ENCODE measurements at places on chromosomes 7 and 10. TPM values are rescaled to one million over a fixed set of nuclear protein-coding genes. Genes with fewer than 3 reads are reported as not detected.
A peak's percentile ranks its signal among the peaks of the same experiment; 100 is the strongest.

- peaks cover 29% of the 10 kb centered on the region for H3K4me1 ChIP-seq
- no peaks in the 10 kb centered on the region for H3K36me3 ChIP-seq
- H3K27ac ChIP-seq, result peak overlapping the region; percentile 41
- no peaks in the 10 kb centered on the region for H3K27me3 ChIP-seq
Observed at GRCh38 chr10:77628906-77629730, 8.5 kb downstream of the KCNMA1 start.

OR2A12 gene
- total RNA-seq, result not detected

CALCR gene
- total RNA-seq, result not detected

LIPK gene
- not detected for total RNA-seq

DNA sequence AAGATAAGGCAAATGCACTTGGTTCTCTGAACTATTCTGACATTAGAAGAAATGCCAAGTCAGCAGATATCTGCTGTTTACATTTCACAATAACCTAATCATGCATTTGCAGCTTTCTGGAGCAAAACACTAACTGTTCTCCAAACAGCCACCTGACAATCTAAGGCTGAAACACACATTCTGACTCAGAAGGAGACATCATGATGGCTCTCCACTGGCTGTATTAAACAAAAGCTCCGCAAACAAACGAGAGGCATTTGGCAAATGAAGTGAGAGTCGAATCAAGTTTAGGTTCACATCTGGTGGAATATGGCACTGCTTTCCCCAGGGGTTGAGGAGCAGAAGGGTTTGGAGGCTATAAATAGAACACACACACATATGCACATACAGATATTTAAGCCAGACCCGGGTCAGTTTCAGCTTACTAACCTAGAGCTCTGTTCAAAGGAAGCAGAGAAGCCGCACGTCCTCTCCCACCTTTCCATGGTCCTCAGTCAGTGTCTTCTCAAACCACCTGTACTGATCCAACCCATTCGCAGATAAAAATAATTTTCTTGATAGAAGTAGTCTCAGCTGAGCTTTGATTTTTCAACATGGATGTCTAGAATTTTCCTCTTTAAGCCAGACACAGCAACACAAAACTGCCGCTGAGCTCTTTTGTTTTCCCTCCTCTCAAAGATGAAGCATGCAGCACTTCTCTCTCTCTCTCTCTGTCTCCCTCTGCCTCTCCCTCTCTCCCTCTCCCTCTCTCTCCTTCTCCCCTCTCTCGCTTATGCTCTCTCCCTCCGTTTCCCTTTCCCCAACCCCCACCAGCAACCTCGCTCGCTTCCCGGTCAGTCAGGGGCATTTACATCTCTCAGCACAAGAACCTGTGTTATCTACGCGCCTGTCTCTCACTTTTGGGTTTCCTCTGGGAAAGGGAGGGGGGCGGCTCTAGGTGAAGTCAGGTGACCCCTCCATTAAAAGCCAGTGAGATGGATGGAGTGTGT lies 682.8 kb downstream of the MAGI2 start:
- H3K27me3 ChIP-seq, result no peaks in the 10 kb centered on the region
- H3K27ac ChIP-seq, result no peak overlapping the region
- no peaks in the 10 kb centered on the region for H3K36me3 ChIP-seq
- no peaks in the 10 kb centered on the region for H3K4me1 ChIP-seq

DNA sequence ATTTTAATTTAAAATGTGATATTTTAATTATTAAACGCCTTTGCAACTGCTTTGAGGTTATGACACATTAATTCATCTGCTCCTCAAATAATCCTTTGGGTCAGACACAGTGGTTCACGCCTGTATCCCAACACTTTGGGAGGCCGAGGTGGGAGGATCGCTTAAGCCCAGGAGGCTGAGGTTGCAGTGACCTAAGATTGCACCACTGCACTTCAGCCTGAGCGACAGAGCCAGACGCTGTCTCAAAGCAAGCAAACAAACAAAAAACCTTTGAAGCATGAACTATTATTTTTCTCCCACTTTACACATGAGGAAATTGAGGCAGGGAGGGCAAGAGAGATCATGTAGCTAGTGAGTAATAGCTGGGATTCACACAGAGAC lies 1.5 kb upstream of the POLD2 start:
- no peaks in the 10 kb centered on the region for H3K27me3 ChIP-seq
- H3K27ac ChIP-seq, result no peak overlapping the region
- no peak overlapping the region for H3K4me3 ChIP-seq
- peaks cover 8% of the 10 kb centered on the region for H3K4me1 ChIP-seq

CAV1 gene
- 154 TPM for total RNA-seq

DNA sequence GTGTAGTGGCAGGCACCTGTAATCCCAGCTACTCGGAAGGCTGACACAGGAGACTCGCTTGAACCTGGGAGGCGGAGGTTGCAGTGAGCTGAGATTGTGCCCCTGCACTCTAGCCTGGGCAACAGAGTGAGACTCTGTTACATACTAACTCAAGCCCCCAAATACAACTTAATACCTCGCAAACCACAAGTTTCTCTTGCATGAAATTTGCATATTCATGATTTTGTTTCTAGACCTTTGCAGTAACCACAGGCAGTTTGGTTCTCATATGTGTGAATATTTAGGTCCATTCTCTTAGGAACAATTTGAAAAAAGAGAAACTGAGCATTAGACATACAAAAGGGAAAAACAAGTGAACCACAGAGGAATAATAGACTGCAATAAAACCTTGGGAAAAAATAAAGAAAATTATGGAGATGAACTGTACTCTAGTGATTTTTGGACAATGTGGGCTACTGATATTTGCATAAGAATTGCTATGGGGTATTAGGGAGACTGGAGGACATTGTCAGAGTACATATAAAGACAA lies 77.0 kb downstream of the ZNF277 start:
- H3K36me3 ChIP-seq, result no peaks in the 10 kb centered on the region
- no peak overlapping the region for H3K4me3 ChIP-seq
- H3K27me3 ChIP-seq, result no peaks in the 10 kb centered on the region
- DNase-seq, result no peak
- no peaks in the 10 kb centered on the region for H3K4me1 ChIP-seq

DNA sequence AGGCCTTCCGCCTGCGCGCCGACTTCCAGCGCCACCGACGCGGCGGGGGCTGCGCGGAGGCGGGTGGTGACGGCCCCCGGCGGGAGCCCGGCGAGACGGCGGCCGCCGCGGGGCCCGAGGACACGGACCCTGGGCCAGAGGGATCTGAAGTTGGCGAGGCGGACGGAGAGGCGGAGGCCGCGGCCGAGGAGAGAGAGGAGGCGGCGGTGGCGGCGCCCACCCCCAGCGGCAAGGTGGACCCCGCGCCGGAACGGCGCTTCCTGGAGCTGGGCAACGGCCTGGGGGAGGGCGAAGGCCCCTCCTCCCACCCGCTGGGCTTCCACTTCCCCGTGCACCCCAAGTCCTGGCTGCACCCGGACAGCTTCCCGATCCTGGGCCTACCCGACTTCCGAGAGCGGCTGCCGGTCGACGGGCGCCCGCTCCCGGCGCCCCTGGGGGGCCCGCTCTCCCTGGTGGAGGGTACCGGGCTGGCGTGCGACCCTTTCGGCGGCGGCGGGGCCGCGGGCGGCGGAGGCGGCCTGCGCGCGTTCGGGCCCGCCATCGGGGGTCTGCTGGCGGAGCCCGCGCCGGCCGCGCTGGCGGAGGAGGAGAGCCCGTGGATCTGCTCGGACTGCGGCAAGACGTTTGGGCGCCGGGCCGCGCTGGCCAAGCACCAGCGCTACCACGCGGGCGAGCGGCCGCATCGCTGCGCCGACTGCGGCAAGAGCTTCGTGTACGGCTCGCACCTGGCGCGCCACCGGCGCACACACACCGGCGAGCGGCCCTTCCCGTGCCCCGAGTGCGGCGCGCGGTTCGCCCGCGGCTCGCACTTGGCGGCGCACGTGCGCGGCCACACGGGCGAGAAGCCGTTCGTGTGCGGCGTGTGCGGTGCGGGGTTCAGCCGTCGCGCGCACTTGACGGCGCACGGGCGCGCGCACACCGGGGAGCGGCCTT lies 16.2 kb downstream of the ZNF316 start:
- no peak for DNase-seq
- peaks cover 65% of the 10 kb centered on the region for H3K36me3 ChIP-seq
- no peak overlapping the region for H3K27ac ChIP-seq
- no peaks in the 10 kb centered on the region for H3K4me1 ChIP-seq
- no peak overlapping the region for H3K4me3 ChIP-seq

DNA sequence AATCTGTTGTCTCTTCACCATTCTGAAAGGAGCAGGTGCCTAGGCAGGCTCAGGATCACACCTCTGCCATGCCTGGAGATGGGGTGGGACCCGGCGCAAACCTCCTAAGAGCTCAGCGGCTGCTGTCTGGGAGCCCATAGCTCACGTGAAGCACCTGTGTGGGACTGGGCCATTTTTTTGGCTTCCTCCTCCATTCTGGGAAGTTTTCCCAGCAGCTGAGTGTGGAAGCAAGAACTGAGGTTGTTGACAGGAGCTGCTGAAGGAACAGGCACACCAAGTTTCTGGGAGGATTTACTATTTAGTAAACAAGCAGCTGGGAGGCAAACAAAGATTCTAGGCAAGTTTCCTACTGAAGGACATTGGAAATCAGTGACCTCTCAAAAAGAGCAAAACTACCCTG lies 77.3 kb downstream of the FAM13C start:
- H3K27me3 ChIP-seq, result no peaks in the 10 kb centered on the region
- no peak overlapping the region for H3K27ac ChIP-seq
- H3K36me3 ChIP-seq, result no peaks in the 10 kb centered on the region
- no peak for DNase-seq
- no peak overlapping the region for H3K4me3 ChIP-seq

- DNase-seq, result no peak
- H3K27me3 ChIP-seq, result no peaks in the 10 kb centered on the region
- no peak overlapping the region for H3K4me3 ChIP-seq
- H3K4me1 ChIP-seq, result no peaks in the 10 kb centered on the region
Observed at GRCh38 chr7:124777268-124777667, 11.7 kb upstream of the GPR37 start.

GRCh38 chr7:34137176-34137575 lies 231.8 kb downstream of the BMPER start:
- peaks cover 3% of the 10 kb centered on the region for H3K27me3 ChIP-seq
- DNase-seq, result no peak
- H3K27ac ChIP-seq, result no peak overlapping the region
- H3K4me3 ChIP-seq, result no peak overlapping the region

GRCh38 chr10:110774069-110775019 lies 97.4 kb upstream of the PDCD4 start:
- no peaks in the 10 kb centered on the region for H3K36me3 ChIP-seq
- peak overlapping the region; percentile 75 for H3K27ac ChIP-seq
- no peaks in the 10 kb centered on the region for H3K27me3 ChIP-seq
- H3K4me3 ChIP-seq, result no peak overlapping the region
- H3K4me1 ChIP-seq, result peaks cover 23% of the 10 kb centered on the region

- H3K4me1 ChIP-seq, result no peaks in the 10 kb centered on the region
- H3K4me3 ChIP-seq, result no peak overlapping the region
- DNase-seq, result no peak
- H3K36me3 ChIP-seq, result no peaks in the 10 kb centered on the region
- no peaks in the 10 kb centered on the region for H3K27me3 ChIP-seq
Observed at GRCh38 chr7:72413290-72413689, 1.2 kb upstream of the CALN1 start.

- no peaks in the 10 kb centered on the region for H3K36me3 ChIP-seq
- no peaks in the 10 kb centered on the region for H3K27me3 ChIP-seq
- no peak overlapping the region for H3K27ac ChIP-seq
- DNase-seq, result no peak
- no peaks in the 10 kb centered on the region for H3K4me1 ChIP-seq
Observed at GRCh38 chr7:20393021-20393610, 62.4 kb downstream of the ITGB8 start.

DNA sequence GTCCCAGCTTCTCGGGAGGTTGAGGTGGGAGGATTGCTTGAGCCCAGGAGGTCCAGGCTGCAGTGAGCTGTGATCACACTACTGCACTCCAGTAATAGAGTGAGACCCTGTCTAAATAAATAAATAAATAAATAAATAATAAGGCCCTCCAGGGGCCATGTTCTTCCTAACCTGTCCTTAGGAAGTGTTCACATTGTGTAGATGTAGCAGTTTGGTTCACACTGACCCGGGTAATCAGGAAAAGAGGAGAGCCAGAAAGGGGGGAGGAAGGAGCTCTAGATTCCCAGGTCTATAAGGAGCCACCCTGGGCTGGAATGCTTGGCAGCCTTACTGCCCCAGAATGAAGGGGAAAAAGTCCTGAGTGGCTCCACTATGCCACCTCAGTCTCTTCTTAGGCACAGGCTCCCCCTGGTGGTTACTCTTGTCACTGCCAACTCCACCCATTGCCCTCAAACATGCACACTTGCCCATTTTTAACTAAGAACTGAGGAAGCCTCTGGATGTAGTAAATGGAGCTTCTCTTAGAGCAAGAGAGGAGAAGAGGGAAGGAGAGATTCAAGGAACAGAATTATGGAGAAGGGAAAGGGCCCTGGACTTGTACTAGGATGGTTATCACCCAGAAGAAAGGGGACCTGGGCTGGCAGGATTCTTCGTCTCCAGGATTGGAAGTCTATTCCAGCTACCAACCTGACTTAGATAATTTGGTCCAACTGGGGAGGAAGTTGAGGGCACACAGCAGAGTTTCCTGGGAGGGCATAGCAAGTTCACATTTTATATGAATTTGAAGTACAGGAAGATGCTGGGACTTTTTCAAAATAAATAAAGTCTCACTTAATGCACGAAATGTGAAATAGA lies 7.8 kb downstream of the HPS6 start:
- no peaks in the 10 kb centered on the region for H3K27me3 ChIP-seq
- DNase-seq, result peak; percentile 84
- no peak overlapping the region for H3K27ac ChIP-seq
- H3K4me3 ChIP-seq, result no peak overlapping the region

DNA sequence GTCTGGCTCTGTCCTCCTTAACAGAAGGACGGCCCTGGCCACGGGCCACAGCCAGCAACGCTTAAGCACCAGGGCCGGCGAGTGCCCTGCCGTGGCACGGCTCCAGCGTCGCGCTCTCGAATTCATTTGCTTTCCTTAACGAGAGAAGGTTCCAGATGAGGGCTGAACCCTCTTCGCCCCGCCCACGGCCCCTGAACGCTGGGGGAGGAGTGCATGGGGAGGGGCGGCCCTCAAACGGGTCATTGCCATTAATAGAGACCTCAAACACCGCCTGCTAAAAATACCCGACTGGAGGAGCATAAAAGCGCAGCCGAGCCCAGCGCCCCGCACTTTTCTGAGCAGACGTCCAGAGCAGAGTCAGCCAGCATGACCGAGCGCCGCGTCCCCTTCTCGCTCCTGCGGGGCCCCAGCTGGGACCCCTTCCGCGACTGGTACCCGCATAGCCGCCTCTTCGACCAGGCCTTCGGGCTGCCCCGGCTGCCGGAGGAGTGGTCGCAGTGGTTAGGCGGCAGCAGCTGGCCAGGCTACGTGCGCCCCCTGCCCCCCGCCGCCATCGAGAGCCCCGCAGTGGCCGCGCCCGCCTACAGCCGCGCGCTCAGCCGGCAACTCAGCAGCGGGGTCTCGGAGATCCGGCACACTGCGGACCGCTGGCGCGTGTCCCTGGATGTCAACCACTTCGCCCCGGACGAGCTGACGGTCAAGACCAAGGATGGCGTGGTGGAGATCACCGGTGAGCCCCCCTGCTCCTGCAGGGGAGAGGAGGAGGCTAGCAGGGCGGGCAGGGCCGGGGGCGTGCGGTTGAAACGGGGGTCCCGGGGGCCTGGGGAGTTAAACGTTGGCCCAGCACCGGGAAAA lies at the start of gene HSPB1:
Gene HSPB1 (plus strand): TSS at position 327 of the 855 bp plus-strand sequence. CDS start 40 bp downstream, at position 367.
- H3K4me3 ChIP-seq, result peak within 1 kb of the TSS; percentile 76
- H3K4me1 ChIP-seq, result peaks cover 21% of the 10 kb centered on the region

GRCh38 chr10:60914690-60915141 lies 29.3 kb downstream of the RHOBTB1 start:
- H3K27ac ChIP-seq, result peak overlapping the region; percentile 92
- H3K4me1 ChIP-seq, result peaks cover 38% of the 10 kb centered on the region
- H3K27me3 ChIP-seq, result no peaks in the 10 kb centered on the region
- peak; percentile 90 for DNase-seq
